ENCODE measurements at places on chromosomes 2 and 18.

- DNase-seq = no peak
Observed at GRCh38 chr18:49613141-49613640, 51.3 kb downstream of the LIPG start.

DNA sequence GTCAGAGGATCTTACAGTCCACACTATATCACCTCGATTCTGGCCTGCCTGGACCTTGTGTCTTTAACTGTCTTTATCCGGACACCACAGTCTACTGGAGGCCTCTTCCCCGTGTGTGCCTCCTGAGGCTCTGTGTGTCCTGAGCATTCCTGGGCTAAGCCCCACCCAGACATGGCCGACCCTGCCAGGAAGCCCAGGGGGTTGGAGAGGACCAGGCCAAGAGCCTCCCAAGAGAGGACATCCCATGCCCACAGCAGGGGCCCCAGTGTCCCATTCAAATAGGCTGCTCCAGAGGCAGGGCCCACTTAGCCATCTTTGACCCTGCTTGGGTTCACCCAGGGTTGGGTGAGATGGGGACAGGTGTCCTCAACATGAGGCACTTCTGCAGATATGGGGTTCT lies 84.7 kb upstream of the OTOS start:
- no peak for DNase-seq

DNA sequence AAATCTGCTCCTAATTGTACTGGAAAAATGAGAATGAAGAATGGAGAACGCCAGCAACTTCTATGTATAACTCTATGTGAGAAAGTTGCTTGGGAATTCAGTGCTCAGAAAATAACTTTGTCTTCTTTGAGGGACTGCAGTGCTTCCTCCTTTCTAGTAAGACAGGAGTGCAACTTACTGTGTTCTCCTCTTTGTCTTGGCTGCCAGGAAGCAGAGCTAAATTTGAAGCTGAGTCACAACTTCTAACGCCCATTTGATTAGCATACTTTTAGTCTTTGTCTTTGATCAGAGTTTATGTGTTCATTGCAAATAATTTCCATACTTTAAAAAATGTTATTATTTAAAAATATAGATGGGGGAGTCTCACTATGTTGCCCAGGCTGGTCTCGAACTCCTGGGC lies 6.6 kb downstream of the ARHGAP25 start:
- peak; percentile 82 for DNase-seq

GRCh38 chr18:77119851-77120491 lies 12.6 kb downstream of the MBP start:
- no peak for DNase-seq

DNA sequence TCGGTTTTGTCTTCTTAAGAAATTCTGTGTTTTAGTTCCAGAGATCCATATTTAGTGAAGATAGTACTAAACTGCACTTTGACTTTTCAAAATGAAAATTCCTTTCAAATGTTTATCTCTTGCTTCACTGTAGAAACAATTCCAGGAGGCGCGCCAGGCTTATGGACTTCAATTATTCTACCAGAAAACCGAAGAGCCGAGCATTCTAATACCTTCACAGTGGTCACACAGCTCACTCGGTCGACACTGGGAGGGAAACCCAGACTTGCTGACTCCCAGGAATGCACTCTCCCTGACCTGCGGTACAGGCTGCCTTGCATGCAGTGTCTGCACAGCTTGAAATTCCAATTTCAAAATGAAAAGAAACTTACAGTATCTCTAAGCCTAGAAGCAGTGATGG lies 119.9 kb upstream of the PIEZO2 start:
- DNase-seq = no peak

- DNase-seq = no peak
Observed at GRCh38 chr18:7059276-7059675, 58.3 kb downstream of the LAMA1 start.

DNA sequence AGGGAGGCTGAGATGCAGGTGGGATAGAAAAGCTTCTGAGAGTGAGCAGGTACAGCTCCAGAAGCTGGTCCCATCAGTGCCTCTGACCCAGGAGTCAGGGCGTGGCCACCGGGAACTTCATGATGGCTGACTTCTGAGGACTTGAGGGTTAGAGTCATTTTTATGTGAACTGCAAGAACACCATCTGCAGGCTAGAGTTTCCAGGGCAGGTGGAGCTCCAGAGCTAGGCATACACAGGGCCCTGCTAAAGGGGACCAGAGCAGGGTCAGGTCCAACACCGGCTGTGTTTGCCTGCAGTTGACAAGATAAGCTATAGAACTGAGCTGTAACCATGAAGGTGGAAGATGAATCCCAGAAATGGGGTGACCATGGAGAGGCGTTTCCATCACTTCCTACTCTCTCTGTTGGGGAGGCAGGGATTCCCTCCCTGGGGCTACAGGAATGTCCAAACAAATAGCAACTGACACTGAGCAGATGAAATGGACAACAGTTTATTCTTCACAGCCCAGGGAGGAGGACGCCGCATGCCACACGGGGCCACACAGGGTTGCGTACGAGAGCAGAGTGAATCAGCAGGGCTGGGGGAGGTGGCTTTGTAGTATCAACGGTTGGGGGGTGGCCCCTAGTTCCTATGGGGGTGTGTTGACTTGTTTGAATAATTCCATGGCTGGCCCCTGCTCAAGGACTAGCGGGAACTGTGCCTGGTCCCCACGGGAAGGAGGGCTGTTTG lies 77.6 kb upstream of the ZNF516 start:
- DNase-seq = no peak

DNA sequence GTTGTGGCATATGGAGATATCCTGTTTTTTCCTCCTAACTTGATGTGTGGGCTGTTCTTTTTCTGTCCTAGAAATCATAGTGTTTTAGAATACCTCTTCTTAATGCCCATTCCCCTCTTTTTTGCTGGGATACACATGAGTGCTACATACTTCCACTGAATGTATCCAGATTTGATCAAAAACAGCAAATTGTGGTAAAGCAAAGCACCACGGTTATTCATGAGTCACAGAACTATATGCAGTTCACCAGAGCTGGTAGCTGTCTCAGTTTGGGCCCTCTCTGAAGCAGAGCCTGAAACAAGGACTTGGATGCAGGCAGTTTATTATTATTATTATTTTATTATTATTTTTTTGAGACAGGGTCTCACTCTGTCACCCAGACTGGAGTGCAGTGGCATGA lies 69.9 kb upstream of the CTLA4 start:
- DNase-seq = peak; percentile 26
